Fibroblast of lung (primary cell): ENCODE measurements at places on chromosomes 5 and 9. TPM values are rescaled to one million over a fixed set of nuclear protein-coding genes. Genes with fewer than 3 reads are reported as not detected.

Gene PTGER4
- 3.3 and 5.4 TPM in 2 replicates for total RNA-seq

Gene PDLIM7
- total RNA-seq: 55.2 and 65.2 TPM in 2 replicates

Gene SLC46A2
- not detected in 2 replicates for total RNA-seq

Gene IRX4
- not detected in 2 replicates for total RNA-seq

Gene SLC6A3
- total RNA-seq: not detected in 2 replicates

Gene MVB12B
- total RNA-seq: 2.3 and 2.6 TPM in 2 replicates

Gene GDNF
- 0.51 and 0.83 TPM in 2 replicates for total RNA-seq

Gene PNPLA7
- 1.3 and 3.0 TPM in 2 replicates for total RNA-seq
